ENCODE measurements at places on chromosomes 4 and X. TPM values are rescaled to one million over a fixed set of nuclear protein-coding genes. Genes with fewer than 3 reads are reported as not detected.

DNA sequence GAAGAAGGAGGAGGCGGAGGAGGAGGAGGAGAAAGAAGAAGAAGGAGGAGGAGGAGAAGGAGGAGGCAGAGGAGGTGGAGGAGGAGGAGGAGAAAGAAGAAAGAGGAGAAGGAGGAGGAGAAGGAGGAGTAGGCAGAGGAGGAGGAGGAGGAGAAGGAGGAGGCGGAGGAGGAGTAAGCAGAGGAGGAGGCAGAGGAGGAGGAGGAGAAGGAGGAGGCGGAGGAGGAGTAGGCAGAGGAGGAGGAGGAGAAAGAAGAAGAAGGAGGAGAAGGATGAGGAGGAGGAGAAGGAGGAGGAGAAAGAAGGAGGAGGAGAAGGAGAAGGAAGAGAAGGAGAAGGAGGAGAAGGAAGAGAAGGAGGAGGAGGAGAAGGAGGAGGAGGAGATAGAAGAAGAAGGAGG, 19.9 kb downstream of the MRFAP1 start:
- no peak for DNase-seq

DNA sequence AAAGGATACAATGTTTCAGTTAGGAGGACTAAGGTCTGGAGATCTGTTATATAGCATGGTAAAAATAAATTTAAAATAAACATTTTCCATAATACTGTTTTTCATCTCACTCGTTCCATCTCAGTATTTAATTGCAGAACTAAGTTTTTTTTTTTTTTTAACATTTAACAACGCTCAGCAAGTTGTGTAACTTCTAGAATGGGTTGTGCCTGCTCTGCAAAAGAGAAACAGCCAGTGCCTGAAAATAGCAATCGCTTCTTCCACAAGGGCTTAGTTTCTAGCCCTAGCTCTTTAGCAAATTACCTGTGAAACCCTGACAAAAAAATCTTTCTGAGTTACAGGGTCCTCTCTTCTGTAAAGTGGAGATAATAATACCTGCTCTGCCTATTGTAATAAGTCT, 41.9 kb downstream of the CNGA1 start:
- no peak for DNase-seq

- peak; percentile 28 for DNase-seq
Measured at GRCh38 chr4:185914583-185915199, 102.7 kb upstream of the SORBS2 start.

- no peak for DNase-seq
Measured at GRCh38 chrX:118988911-118989310, 14.5 kb downstream of the LONRF3 start.

ARHGEF38 gene
- total RNA-seq: not detected
